ENCODE measurements at places on chromosomes 11 and 22.

GRCh38 chr22:32781695-32782094 is 19.8 kb upstream of the TIMP3 start:
- H3K27ac ChIP-seq: no peak overlapping the region
- H3K27me3 ChIP-seq: no peaks in the 10 kb centered on the region
- no peak for DNase-seq
- no peaks in the 10 kb centered on the region for H3K36me3 ChIP-seq
- H3K4me1 ChIP-seq: no peaks in the 10 kb centered on the region
- no peak overlapping the region for H3K4me3 ChIP-seq

DNA sequence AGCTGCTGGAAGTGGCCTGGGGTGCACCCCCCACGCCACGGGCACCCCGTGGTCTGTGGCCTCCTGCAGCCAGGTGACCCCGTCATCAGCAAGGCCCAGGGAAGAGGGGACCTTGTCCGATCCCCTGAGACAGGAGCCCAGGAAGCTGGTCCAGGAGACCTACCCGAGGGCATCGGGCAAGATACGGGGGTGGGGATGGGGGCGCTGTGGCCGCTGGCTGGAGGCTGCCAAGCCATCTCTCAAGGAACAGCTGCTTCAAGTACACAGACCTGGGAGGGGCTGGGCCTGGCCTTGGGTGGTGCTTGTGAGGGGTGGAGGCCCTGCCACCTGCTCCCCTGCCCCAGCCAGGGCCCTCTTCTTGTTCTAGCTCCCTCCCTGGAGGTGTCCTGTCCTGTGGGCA is 1272.1 kb downstream of the BRD1 start:
- no peak for DNase-seq
- H3K4me3 ChIP-seq: no peak overlapping the region
- H3K4me1 ChIP-seq: no peaks in the 10 kb centered on the region

DNA sequence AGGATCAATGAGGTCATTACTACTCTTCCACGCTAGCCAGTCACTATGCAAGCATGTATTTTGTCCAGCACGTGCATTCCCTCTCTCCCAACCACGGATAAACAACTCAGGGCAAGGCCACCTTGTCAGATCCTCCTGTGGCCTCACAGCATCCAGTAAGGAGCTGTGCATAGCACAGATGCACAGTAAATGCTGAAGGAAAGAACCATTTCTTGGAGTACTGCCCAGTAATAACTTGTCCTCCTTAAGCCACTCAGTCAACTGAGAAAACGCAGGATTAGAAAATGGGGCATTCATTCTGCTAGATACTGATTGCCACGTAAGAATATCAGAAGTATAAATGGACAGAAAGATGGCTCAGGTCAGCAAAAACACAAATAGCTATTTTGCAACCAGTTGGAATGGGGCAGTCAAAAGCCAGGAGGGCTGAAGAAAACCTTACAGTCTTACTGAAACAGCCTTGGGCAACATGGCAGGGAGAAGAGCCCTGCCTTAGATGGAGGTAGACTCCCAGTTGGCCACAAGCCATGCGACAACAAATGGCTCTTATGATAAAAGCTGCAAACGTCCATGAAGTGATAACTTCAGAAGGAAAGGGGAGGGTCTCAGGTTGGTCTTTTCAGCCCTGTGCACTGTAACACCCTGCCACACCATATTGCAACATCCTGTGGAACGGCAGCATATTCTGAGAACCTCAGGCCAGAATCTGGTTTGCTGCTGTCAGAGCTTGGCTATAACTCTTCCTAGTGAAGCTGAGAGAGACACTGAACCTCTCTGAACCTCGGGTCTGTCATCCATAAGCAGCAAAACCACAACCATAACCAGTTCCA is 23.0 kb downstream of the PC start:
- no peaks in the 10 kb centered on the region for H3K36me3 ChIP-seq
- no peak overlapping the region for H3K27ac ChIP-seq
- no peak for DNase-seq
- H3K4me1 ChIP-seq: no peaks in the 10 kb centered on the region

DNA sequence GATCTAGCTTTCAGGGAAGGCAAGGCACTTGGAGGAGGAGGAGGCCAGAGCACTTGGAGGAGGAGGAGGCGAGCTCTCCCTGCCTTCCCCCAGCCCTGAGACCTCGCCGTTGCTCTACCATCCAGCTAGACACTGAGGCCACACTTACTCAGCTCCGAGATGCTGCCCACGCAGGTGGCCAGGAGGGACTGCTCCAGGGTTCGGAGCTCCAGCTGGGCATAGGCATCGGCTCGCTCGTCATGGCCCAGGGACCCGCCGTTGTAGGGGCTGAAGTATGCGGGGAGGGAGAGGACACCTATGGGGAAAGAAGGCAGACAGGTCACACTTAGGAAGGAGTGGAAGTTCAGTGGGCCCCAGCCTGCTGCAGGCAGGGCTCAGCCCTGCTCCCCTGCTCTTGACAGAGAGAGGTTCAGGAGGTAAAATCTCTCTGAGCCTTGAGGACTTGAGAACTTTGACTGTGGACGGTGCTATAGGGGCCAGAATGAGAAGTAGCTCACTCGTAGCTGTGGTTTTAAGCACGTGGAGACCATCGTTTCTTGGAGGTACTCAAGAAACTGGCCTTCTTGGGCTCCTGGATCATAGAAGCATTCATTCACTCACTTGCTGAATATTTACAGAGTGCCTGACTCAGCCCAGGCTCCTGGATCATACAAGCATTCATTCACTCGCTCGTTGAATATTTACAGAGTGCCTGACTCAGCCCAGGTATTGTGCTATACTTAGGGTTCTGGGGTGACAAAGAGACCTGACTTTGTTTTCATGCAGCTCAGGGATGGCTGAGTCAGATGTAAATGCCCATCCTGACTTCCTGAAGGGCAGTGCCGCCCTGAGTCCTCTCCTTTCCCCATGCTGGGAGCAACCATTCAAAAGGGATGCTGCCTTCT is 99.2 kb downstream of the NAT10 start:
- peaks cover 16% of the 10 kb centered on the region for H3K27me3 ChIP-seq
- no peak for DNase-seq
- H3K36me3 ChIP-seq: no peaks in the 10 kb centered on the region
- no peak overlapping the region for H3K27ac ChIP-seq
- H3K4me1 ChIP-seq: no peaks in the 10 kb centered on the region

DNA sequence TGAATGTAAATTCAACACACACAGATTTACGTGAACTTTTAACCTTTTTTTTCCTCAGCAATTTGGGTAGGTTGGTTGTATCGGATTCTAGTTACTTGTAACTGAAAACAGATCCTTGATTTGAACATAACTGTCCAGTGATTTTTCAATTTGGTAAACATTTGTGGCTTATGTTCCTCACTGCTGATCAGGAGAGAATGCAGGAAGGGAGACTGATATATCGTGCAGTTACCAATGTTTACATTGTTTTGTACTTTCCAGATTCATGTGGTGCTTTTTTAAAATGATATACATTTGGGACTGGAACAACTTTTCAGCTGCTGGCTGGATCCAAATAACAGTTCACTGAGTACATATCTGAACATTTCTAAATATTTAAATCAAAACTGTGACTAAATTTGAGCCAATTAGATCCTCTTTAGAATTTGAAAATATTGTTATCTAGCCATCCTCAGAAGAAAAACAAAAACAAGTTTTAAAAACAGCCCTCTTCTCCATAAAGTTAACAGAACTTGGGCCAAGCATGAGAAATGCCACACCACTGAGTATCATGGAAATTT is 84.3 kb upstream of the MTMR2 start:
- H3K4me3 ChIP-seq: no peak overlapping the region
- DNase-seq: no peak
- H3K4me1 ChIP-seq: peaks cover 22% of the 10 kb centered on the region
- H3K36me3 ChIP-seq: no peaks in the 10 kb centered on the region
- H3K27ac ChIP-seq: no peak overlapping the region
- no peaks in the 10 kb centered on the region for H3K27me3 ChIP-seq

DNA sequence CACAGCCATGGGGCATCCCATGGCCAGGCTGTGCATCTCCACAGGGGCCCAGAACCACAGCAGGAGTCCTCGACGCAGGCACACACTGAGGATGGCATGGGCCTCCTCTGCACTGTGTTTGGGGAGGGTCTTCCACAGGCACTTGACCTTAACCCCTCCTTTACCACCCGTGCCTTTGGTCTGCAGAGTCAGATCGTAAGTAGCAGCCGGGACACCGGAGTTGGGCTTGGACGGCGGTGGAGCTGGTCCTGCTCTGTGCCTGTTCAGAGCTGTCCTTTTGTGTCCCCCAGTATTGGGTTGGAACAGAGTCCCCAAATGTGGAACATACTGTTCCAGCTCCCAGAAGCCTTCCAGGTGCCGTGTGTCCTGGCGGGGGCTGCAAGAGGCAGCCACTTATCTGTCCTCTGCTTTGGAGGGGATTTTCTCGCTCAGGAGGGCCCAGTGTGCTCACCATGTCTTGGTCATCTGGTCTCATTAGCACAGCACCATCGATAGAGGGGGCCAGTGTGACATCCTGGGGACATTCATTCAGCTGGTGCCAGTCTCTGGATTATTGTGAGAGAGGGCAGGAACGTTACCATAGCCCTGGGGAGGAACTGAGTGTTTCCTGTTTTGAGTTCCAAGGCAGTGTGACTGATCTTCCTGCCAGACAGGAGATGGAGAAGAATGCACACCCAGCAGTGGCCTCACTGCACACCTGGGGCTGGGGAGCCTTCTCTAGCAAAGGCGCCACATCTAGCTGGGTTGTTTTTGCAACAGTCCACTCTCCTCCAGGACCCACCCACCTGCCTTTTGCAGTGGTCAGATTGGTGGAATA is 12.4 kb downstream of the CRELD2 start:
- H3K27me3 ChIP-seq: no peaks in the 10 kb centered on the region
- DNase-seq: peak; percentile 32
- H3K36me3 ChIP-seq: no peaks in the 10 kb centered on the region
- H3K27ac ChIP-seq: no peak overlapping the region
- peaks cover 16% of the 10 kb centered on the region for H3K4me1 ChIP-seq

- no peak overlapping the region for H3K27ac ChIP-seq
- no peaks in the 10 kb centered on the region for H3K4me1 ChIP-seq
- no peak overlapping the region for H3K4me3 ChIP-seq
- peaks cover 5% of the 10 kb centered on the region for H3K27me3 ChIP-seq
Measured at GRCh38 chr11:130478204-130478701, 29.8 kb downstream of the ADAMTS15 start.

GRCh38 chr22:49756201-49756600 is 71.5 kb downstream of the BRD1 start:
- peaks cover 7% of the 10 kb centered on the region for H3K4me1 ChIP-seq
- DNase-seq: no peak
- H3K27me3 ChIP-seq: no peaks in the 10 kb centered on the region
- H3K4me3 ChIP-seq: no peak overlapping the region
- H3K36me3 ChIP-seq: no peaks in the 10 kb centered on the region

GRCh38 chr22:39612811-39613548 is 42.4 kb downstream of the CACNA1I start:
- H3K27me3 ChIP-seq: peaks cover 6% of the 10 kb centered on the region
- H3K4me3 ChIP-seq: no peak overlapping the region
- H3K27ac ChIP-seq: no peak overlapping the region
- no peaks in the 10 kb centered on the region for H3K36me3 ChIP-seq
- peaks cover 11% of the 10 kb centered on the region for H3K4me1 ChIP-seq
